Stimulated activated CD4-positive, alpha-beta T cell treated with anti-CD3 and anti-CD28 coated beads, Interleukin-4, amount 100 ng/mL, for 1 hour (primary cell): ENCODE measurements at places on chromosomes 7 and 10.

DNA sequence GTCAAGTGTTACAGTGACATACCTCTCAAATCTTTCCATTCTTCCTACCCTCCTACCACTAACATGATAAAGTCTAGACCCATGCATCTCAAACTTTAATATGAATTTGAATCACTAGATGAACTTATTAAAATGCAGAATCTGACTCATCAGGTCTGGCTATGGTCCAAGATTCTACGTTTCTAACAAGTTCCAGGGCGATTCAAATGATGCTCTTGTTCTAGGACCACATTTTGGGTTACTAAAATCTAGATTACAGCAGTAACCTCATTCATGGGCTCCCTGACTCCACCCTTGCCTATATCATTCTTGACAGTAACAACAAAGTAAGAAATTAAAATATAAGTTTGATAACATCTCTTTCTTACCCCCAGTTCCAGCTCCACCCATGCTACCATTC, 124.8 kb upstream of the LSM8 start:
- no peak for DNase-seq

- no peak for DNase-seq
These were observed 168.1 kb upstream of the PPP2R2D start for GRCh38 chr10:131732631-131733127.

DNA sequence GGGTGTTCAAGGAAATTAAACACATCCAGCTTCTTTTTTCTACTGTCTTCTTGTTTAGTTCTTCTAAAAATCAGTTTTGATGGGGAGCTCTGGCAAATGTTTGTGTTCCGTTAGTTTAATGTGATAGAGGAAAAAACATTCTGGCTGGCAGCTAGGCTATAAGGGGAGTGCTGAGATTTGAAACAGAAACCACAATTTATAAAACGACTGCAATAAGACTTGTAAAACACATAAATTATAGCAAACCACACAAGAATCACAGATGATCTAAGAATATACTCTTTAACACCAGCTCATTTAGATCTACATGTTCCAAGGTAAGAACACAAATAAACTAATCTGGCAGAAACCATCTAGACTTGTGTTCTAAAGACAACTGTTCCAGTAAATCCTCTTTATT, 425.5 kb downstream of the CNTNAP2 start:
- DNase-seq, result no peak

DNA sequence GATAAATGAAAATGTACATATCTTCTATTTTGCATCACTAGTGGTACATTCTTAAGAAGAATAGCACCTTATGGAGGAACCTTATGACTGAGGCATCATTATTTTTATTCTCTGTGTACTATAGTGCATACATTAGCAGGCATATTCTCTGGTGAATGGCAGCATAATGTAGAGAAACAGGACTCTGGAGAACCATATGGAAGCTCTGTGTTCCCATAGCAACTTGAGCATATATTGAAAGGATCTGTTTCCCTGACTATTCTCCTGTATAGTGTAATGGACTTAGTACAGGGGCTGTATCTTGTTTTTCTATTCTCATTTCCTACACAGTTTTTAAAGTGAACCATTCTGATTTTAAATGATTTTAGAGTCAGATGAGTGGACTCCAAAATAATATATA, 128.4 kb upstream of the SMIM30 start:
- no peak for DNase-seq

DNA sequence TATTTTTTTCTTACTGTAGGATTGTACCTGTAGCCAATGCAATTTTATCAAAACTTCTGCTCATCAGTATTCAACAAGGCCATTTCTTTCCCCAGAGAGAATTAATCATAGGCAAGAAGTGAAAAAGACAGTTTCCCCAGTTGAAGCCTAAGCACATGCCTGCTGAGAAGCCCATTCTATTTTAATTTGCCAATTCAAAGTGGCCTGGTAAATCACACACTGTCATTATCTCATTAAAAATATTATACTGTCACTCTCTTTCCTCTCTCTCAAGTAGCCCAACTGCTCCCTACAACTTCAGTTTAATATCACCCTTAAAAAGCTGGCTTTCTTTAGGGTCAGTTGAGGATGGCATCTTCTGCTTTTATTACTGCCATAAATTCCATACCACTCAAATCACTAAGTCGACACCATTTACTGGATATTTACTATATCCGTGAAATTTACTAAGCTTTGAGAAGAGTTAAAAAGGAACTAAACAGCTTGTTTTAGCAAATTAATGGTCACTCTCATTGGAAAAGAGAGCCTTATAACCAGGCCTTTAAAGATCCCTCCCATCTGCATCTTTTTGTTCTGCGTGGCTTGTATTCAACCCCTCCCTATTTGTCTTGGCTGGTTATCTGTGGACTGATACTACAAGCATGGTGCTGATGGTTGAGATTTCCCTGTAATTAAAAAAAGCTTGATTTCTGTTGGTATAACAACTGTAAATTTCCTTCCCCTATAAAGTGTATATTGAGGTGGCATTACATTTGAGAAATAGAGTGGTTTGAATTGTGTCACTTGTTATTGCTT, 30.6 kb downstream of the COL28A1 start:
- no peak for DNase-seq

DNA sequence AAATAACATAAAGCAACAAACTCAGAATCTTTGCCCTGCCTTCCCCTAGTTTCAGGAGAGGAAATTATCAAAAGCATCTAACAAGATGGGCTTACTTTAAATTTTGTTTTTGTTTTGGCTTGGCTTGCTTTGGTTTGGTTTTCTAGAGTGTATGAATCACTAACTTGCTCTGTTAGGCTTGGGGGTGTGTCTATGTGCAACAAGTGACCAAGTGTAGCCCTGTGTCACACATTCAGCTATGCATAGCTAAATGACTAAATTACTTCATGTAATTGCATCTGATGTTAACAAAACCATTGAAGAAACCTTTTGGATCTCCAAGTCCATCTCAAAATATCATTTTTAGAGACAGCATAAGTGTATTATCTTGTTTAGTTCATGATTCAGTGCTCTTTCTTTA, 251.0 kb downstream of the TFEC start:
- no peak for DNase-seq

DNA sequence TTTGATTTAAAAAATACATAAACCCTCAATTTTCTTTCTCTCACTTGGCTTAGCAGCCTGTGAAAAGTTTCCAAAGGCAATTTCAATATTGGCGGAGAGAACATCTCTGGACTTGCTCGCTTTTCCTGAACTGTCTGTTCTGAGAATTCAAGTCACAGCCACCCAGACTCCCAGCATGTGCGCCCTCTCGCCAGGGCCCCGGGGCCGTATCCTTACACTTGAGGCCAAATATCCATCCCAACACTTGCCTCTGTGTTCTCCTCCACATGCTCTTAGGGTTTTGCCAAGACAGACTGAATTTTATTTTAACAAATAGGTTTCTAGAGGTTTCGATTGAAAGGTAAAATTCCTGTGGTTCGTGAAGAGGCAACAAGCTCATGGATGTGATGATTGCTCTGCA, 111.5 kb upstream of the GPR26 start:
- DNase-seq, result no peak

GRCh38 chr7:65827366-65827765, 45.5 kb upstream of the VKORC1L1 start:
- no peak for DNase-seq

- no peak for DNase-seq
These were observed 712 bp downstream of the ITPRIP start for GRCh38 chr10:104337521-104337984.

DNA sequence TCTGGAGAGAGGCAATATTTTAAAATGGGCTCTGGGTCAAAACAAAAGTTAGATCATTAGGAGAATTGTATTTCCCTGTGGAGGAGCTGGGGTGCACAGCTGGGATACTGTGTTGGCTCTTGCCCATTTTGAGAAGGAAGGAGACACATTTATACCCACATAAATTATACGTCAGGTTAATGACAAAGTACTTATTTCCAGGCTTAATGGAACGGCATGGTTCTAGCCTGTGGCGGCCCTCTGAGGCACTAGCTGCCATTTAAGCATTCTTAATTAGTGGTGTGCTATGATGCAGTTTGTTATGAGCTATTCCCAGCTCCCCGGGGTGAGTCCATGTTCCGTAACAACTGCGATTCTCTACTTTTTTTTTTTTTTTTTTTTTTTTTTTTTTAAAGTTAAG, 193.5 kb downstream of the SEC23IP start:
- DNase-seq, result no peak

DNA sequence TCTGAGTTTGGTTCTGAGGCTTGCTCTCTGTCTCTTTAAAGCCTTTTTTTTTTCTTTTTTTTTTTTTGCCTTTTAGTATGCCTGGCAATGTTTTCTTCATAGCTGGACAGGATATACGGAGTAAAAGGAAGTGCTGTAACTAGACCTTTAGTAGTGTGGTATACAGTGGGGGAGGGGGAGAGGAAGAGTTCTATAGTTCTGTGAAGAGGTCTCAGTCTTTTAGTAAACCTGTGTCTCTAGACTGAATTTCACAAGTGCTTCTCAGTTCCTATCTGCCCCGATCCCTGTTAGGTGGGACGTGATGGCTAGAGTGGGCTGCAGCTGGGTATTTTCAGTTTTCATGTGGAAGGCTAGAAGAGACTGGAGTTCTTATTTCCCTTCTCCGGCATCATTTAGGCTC, 3.1 kb upstream of the ABCC2 start:
- no peak for DNase-seq
